ELF-1 (cell line): ENCODE measurements at places on chromosomes 1 and 21.

DNA sequence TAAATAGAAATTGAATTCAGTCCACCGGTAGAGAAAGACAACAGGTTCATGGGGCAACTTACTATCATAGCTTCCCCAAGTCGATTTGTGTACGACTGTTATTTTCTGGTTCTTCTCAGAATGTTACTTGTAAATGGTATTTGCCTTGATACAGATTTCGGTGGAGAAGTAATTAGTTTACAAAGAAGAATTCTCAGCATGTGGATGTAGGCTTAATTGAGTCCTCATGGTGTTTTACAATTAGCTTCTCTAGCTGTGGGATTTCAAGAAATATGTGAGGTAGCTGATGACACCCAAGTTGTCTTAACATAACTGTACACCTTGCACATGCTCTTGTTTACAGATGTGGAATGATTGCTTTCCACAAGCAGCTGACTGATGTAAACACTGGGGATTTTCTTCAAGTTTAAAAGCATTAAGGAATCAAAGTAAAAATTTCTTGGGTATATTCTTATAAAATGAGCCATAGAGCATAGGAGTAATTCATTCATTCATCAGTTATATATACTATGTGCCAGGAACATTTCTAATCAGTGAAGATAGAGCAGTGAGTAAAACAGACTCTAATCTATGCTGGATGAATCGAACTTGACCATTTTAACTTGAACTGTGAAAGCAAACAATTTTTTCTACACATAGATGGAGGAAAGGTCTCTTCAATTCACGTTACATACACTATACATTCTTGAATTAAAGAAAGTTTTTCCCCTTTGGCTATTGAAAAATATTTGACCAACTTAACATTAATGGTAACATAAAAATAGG is 1.4 kb downstream of the MACO1 start:
- DNase-seq = no peak

- DNase-seq = peak; percentile 20
These were observed 98.9 kb downstream of the DHRS3 start for GRCh38 chr1:12518931-12519692.

DNA sequence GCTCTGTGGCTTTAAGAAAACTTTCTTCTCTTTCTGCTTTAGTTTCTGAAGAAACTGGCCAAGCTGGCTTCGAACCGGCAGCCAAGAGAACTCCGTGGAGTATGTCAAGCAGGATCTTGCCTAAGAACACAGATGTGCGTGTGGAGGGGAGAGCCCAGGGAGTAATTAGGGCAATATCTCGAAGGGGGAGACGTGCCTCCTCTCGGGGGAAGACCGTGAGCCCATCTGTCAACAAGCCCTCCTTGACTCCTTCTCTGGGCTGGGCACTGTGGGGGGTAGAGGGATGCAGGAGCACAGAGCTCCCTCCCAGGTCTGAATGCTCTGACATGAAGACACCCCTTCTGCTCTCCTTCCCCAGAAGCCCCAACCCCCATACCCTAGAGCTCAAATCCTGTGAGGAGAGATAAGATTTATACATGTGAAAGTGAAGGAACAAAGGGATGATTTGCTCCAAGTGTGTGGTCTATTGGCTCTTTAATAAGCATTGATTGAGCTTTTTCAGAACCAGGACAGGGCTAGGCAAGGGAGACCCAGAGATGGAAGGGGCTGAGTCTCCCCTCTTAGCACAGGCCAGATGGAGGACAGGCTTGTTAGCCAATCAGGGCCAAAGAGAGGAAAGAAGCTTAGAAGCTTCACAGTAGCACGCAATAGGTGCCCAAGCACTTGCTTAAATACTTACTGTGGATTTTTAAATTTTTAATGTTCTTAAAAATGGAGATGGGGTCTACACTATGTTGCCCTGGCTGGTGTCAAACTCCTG is 37.5 kb downstream of the EDN2 start:
- DNase-seq = no peak

- DNase-seq = no peak
These were observed 1.0 kb upstream of the S100A6 start for GRCh38 chr1:153536671-153537375.

- DNase-seq = no peak
These were observed 20.2 kb upstream of the TCEA3 start for GRCh38 chr1:23444596-23445390.
